MCF 10A (cell line): ENCODE measurements at places on chromosomes 7 and 10. TPM values are rescaled to one million over a fixed set of nuclear protein-coding genes. Genes with fewer than 3 reads are reported as not detected.
A peak's percentile ranks its signal among the peaks of the same experiment; 100 is the strongest.

PCDH15 gene
- not detected in 2 replicates for total RNA-seq

DNA sequence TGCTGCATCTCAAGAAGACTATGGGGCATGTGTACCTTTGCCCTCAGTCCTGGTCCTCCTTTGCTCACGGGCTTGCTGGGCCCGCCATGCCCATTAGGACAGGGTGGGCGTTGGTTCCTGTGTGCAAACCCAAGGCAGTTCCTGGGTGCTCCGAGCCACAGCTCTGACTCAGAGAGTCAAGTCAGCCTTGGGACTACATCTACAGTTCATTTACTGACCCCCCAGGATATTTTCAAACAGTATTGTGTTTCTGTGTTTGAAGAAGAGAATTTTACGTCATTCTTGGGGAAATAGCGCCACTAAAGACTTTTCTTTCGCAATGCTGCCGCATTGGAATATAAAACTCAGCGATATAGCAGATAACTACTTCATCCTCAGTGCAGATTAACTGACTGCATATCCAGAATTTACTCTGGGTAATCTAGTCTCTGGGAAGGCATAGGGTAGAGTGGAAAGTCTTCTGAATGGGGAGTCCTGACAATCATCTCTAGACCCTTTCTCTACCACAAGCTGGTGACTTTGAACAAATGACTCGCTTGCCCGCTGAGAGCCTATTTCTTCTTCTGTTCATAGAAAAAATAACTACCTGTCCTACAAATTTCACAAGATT lies 638.9 kb upstream of the FZD8 start:
- no peaks in the 10 kb centered on the region for H3K36me3 ChIP-seq
- H3K4me1 ChIP-seq: peaks cover 12% of the 10 kb centered on the region
- H3K27me3 ChIP-seq: no peaks in the 10 kb centered on the region
- H3K4me3 ChIP-seq: no peak overlapping the region

BMPER gene
- total RNA-seq: 0.40 TPM in 1 of 2 replicates, not detected in the other

DNA sequence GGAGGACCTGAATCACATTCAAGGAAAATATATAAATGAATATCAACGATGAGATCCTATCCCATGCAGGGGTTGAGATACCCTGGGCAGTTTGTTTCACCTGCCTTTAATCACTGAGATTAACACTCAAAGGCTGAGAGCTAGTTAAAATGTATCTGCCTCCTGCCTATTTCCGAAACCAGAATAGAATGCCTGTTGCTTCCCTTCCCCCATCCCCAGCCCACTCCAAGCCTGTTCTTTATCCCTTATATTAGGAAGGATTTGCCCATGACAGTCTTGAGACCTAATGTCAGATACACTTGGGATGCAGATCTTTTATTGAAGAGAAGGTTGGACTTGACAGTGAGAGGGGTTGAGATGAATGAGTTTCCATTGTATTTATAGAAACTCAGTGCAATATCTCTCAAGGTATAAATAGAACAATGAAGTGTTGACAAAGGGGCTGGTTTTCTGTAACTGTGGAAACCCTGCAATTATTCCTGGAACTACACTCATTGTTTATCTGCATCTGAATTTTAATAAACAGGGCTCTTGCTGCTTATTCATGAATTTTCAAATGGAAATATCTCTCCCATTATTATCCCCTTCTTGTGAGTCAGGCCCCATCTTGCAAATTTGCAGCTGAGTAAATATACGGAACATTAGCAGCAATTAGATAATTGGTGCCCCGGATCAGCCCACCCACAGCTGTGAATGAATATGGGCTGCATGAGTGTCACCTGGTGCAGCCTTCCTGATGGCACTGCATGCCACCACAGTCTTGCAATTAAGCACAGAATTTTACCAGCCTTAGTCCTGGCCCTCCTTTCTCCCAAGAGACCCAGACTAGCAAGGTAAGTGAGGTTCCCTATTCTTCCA lies 66.7 kb downstream of the SORCS3 start:
- H3K27ac ChIP-seq: no peak overlapping the region
- no peak for DNase-seq
- H3K36me3 ChIP-seq: no peaks in the 10 kb centered on the region
- H3K4me1 ChIP-seq: no peaks in the 10 kb centered on the region
- H3K27me3 ChIP-seq: no peaks in the 10 kb centered on the region
- H3K4me3 ChIP-seq: no peak overlapping the region

MYL7 gene
- total RNA-seq: not detected in 2 replicates

- no peaks in the 10 kb centered on the region for H3K27me3 ChIP-seq
- H3K36me3 ChIP-seq: no peaks in the 10 kb centered on the region
- no peak overlapping the region for H3K4me3 ChIP-seq
These were observed 129.9 kb downstream of the KBTBD2 start for GRCh38 chr7:32761451-32762205.

- no peak overlapping the region for H3K4me3 ChIP-seq
- H3K36me3 ChIP-seq: no peaks in the 10 kb centered on the region
- no peaks in the 10 kb centered on the region for H3K27me3 ChIP-seq
- no peak overlapping the region for H3K27ac ChIP-seq
- H3K4me1 ChIP-seq: no peaks in the 10 kb centered on the region
- DNase-seq: no peak
These were observed 105.9 kb upstream of the ZNF716 start for GRCh38 chr7:57343901-57344622.

- peak; percentile 65 for DNase-seq
- H3K27ac ChIP-seq: peak overlapping the region; percentile 63
- no peak overlapping the region for H3K4me3 ChIP-seq
These were observed 108.1 kb upstream of the FAM133B start for GRCh38 chr7:92698237-92698841.

- H3K4me1 ChIP-seq: no peaks in the 10 kb centered on the region
- peaks cover 16% of the 10 kb centered on the region for H3K27me3 ChIP-seq
- DNase-seq: no peak
- H3K4me3 ChIP-seq: no peak overlapping the region
- H3K36me3 ChIP-seq: peaks cover 6% of the 10 kb centered on the region
These were observed 133.2 kb downstream of the GRM8 start for GRCh38 chr7:127119517-127119916.

DNA sequence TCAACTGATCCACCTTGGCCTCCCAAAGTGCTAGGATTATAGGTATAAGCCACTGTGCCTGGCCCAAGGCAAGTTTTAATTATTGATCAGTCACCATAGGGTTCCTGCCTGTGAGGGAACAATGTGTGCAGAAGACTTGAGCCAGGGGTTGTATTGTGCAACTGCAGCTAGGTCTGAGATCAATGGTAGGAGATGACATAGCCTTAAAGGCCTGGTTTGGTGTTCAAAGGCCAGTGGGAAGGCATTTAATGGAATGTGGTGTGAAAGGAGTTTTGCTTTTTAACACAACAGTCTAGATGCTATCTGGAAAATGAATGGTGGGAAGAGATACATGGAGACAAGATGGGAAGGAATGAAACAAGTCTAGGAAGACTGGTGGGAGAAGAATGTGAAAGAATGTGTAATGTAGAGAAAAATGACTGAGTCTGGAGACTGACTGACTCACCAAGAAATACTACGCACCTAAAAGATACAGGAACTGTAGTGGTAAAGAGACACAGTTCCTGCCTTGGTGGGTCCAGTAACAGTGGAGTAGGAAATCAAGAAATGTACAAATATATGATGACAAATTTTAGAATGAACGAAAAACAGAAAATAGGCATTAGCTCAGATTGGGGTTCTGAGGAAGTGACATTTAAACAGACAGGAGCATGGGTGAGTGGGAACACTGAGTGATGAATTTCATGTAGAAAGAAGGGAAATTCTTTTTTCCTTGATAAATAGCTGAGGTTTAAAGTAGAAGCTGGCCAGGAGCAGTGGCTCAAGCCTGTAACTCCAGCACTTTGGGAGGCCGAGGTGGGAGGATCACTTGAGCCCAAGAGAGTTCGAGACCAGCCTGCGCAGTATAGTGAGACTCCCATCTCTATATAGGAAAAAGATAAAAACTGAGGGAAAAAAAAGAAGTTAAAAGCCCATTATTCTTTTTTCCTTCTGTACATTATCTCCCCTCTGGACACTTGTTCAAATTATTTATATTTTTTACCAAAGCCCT lies 9.4 kb downstream of the HNRNPF start:
- H3K36me3 ChIP-seq: peaks cover 81% of the 10 kb centered on the region
- no peak for DNase-seq

GRCh38 chr10:3500408-3500856 lies 284.6 kb downstream of the KLF6 start:
- H3K36me3 ChIP-seq: peaks cover 6% of the 10 kb centered on the region
- peaks cover 8% of the 10 kb centered on the region for H3K4me1 ChIP-seq
- no peaks in the 10 kb centered on the region for H3K27me3 ChIP-seq
- DNase-seq: peak; percentile 84
- peak overlapping the region; percentile 94 for H3K27ac ChIP-seq
- H3K4me3 ChIP-seq: no peak overlapping the region

GRCh38 chr10:91574236-91574635 lies 58.6 kb downstream of the PPP1R3C start:
- no peak overlapping the region for H3K27ac ChIP-seq
- H3K36me3 ChIP-seq: no peaks in the 10 kb centered on the region
- H3K4me3 ChIP-seq: no peak overlapping the region
- DNase-seq: no peak
- no peaks in the 10 kb centered on the region for H3K4me1 ChIP-seq

- H3K4me1 ChIP-seq: peaks cover 11% of the 10 kb centered on the region
- no peak overlapping the region for H3K27ac ChIP-seq
These were observed 30.1 kb upstream of the CD36 start for GRCh38 chr7:80608336-80608735.

GRCh38 chr7:139588632-139589031 lies 65.1 kb downstream of the CLEC2L start:
- DNase-seq: peak; percentile 32
- no peaks in the 10 kb centered on the region for H3K27me3 ChIP-seq
- H3K27ac ChIP-seq: peak overlapping the region; percentile 46
- no peak overlapping the region for H3K4me3 ChIP-seq
- peaks cover 6% of the 10 kb centered on the region for H3K4me1 ChIP-seq
- H3K36me3 ChIP-seq: peaks cover 90% of the 10 kb centered on the region

GRCh38 chr7:1745018-1745532 lies 75.0 kb downstream of the ELFN1 start:
- peaks cover 13% of the 10 kb centered on the region for H3K27me3 ChIP-seq
- DNase-seq: no peak
- H3K4me3 ChIP-seq: no peak overlapping the region
- no peaks in the 10 kb centered on the region for H3K36me3 ChIP-seq

GRCh38 chr10:72297281-72297804 lies 23.6 kb downstream of the DDIT4 start:
- H3K4me3 ChIP-seq: peak overlapping the region; percentile 73
- peaks cover 13% of the 10 kb centered on the region for H3K36me3 ChIP-seq
- H3K27ac ChIP-seq: peak overlapping the region; percentile 89
- peaks cover 21% of the 10 kb centered on the region for H3K4me1 ChIP-seq
- H3K27me3 ChIP-seq: no peaks in the 10 kb centered on the region

DNA sequence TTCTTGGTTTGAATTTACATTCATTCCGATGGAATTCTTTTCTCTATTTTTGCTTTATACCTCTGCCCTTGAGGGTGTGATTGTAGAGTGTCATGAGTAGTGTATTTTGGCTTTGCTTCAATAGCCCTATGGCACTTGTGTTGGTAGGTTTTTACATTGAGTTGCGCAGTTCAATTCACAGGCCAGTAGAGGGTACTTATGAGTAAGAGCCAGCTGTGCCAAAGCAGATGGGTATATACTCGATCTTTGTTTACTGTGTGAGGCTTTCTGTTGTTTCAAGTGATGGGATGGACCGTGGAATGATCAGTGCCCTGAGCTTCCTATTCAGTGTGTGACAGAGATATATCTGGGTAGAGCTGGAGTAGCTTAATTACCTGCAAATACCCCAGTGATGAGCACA lies 4.3 kb upstream of the AKR1C3 start:
- DNase-seq: peak; percentile 89
- no peaks in the 10 kb centered on the region for H3K36me3 ChIP-seq

CCL24 gene
- not detected in 2 replicates for total RNA-seq

DNA sequence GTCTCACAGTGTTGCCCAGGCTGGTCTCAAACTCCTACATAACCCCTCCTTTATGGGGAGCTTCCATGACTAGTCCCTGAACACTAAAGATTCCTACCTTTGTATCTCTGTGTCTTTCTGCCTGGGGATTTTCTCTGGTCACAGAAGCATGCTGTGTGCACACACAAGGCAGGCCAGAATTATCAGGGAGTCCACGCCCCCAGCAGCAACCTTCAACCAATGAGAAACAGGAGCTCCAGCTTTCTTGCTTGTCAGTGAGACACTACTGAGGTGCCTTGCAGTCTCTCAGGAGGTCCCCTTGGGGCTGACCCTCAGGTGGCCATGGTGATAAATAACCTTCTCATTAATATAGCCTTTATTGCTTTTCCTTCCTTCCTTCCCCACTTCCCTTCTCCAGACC lies 45.1 kb upstream of the AUTS2 start:
- H3K27ac ChIP-seq: no peak overlapping the region
- H3K4me1 ChIP-seq: no peaks in the 10 kb centered on the region
- H3K36me3 ChIP-seq: no peaks in the 10 kb centered on the region
- no peak for DNase-seq
- no peaks in the 10 kb centered on the region for H3K27me3 ChIP-seq

DNA sequence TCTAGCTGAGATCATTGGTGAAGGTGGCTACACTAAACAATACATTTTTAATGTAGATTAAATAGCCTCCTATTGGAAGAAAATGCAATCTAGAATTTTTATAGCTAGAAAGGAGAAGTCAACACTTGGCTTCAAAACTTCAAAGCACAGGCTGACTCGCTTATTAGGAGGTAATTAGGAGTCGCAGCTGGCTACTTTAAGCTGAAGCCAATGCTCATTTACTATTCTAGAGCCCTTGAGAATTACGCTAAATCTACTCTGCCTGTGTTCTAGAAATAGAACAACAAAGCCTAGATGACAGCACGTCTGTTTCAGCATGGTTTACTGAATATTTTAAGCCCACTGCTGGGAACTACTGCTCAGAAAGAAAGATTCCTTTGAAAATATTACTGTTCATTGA lies 101.6 kb upstream of the EEPD1 start:
- H3K27ac ChIP-seq: no peak overlapping the region
- DNase-seq: no peak
- no peaks in the 10 kb centered on the region for H3K36me3 ChIP-seq
- peaks cover 19% of the 10 kb centered on the region for H3K4me1 ChIP-seq
- peaks cover 10% of the 10 kb centered on the region for H3K27me3 ChIP-seq

LIPF gene
- total RNA-seq: not detected in 2 replicates

DNA sequence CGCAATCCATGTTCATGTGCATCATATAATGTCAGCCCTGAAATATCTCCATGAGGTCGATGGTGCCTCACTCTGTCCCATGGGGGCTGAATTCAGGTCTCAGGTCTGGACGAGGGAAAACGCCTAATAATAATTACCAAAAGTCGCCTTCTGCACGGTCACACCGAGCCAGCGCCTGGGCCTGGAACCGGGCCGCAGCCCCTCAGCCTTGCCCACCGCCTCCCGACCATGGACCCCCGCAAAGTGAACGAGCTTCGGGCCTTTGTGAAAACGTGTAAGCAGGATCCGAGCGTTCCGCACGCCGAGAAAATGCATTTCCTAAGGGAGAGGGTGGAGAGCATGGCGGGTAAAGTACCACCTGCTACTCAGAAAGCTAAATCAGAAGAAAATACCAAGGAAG lies 18.8 kb upstream of the KLRG2 start:
- H3K4me1 ChIP-seq: peaks cover 4% of the 10 kb centered on the region
- DNase-seq: no peak
- H3K4me3 ChIP-seq: no peak overlapping the region
- H3K27me3 ChIP-seq: no peaks in the 10 kb centered on the region
- H3K27ac ChIP-seq: no peak overlapping the region
